Hypothalamus (tissue), 51 donors: ENCODE measurements at places on chromosomes 16 and 17.

- DNase-seq, result no peak
These were observed 105.9 kb upstream of the RPL38 start for GRCh38 chr17:74097450-74098135.

- DNase-seq, result no peak
These were observed 30.4 kb downstream of the ATP2C2 start for GRCh38 chr16:84398701-84399100.

DNA sequence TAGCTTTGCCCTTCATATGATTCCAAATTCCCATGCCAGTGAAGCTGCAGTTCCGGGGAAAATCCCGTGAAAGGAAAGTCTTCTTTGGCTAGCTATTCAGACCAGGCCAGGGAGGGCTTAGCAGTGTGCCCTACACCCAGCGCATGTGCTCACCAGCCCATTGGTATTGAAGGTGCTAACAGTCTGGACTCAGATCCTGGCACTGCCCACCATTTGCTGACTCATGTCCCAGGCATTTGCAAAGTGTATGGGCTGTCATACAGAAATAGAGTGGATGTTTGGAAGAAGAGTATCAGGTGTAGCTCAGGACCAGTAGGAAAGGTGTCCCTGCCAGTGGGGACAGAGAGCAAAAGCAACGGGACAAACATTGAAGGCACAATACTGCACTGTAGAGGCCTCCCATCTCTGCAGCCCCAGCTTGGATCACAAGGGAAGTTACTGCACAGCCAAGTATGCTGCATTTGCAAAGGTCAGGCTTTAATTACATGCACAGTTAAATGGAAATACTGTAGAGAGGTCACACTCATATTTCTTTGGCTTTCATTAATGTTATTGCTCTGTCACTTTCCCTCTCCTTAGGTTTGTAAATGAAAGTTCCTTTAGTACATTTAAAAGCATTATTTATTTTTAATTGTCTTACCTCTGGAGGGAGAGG lies 220.0 kb downstream of the IRX3 start:
- DNase-seq, result no peak

DNA sequence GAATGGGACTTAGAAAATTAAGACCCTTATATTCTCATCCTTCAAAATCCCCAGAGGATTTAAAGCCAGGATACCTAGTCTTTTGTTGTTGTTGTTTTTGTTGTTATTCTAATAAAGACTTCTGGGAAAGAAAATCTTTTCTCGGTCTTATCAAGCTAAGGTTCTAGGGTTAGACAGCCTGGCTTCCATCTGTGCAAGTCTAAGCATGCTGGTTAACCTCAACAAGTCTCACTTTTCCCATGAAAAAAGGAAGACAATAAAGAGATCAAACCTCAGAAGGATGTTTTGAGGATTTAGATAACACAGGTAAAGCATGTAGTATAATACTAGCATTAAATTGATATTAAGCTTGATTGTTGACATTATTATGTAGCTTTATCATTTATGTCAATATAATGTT lies 486.4 kb upstream of the SOX9 start:
- DNase-seq, result no peak

- no peak for DNase-seq
These were observed 11.5 kb upstream of the SCN4A start for GRCh38 chr17:63984236-63984635.

DNA sequence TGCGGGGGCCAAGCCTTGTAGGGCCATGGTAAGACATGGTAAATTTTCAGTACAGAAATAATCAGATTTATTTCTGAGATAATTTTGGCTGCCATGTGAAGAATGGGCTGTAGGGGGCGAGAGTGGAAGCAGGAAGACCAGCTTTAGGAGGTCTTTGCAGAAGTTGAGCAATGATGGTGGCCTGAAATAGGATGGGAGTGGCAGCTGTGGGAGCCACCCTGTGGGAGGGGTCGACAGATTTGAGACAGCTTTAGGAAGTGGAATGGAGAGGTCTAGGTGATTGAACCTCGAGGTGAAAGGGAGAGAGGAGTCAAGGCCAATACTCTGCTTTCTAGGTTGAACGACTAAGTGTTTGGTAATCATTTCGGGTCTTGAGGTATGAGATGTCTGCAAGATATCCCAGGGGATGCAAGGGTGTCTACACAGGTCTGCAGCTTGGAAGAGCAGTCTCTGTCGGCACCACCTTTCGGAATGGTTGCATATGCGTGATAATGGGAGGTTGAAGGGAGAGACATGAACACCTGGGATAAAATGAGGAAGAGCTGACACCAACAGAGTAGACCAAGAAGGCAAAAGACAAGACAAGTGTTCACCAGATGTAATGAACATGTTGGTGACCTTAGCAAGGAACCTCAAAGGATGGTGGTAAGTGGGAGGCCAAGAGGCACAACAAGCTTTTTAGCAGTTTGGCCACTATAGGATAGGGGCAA lies 4.2 kb upstream of the ATXN7L3 start:
- no peak for DNase-seq
